NCI-H1092 treated with DMSO at 0.1 percent for 48 hours (cell line): ENCODE measurements at places on chromosomes 13 and 19.

DNA sequence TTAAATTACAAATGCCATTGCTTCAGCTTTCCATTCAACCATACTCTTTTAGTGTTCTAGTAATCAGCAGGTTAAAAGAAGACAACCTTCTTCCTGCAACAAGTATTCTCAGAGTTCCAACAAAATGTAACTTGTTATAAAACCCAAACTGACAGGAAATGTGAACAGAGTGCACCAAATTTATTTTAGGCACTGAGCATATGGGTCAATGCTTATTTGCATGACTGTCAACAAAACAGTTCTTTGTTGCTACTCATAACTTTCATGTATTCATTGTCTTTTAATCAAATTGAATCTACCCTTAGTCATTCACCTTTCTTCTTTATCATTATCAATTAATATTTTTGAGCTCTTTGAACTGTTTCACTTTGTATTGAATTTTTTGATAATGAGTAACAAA lies 554.1 kb downstream of the DACH1 start:
- no peak for DNase-seq

- DNase-seq: peak; percentile 89
These were observed 29.7 kb downstream of the NAXD start for GRCh38 chr13:110644892-110645521.

DNA sequence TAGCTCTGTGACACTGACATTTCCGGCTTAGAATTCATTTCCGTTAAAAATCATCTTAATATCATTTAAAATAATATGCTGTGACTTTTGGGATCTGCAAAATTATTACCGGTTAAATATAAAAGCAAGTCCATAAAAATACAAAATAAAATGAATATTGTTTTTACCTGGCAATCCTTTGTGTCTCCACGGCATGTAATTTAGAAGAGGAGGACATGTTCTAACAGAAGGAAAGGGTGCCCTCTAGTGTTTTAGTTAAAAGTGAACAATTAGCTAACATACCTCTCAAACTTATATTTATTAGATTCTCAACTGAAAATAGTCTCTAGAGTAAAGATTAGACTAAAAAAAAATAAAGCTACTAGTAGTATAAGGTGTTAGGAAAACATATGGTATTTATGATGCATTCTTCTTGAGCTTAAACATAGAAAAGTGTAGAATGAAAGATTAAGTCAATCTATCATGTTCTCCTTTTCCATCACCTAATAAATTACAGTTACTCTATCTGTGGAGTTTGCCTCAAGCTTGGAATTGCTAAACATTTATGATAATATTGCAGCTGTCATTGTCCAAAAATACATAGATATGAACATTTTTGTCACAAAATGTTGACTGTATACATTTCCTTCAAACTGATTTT lies 676.7 kb upstream of the SPRY2 start:
- peak; percentile 79 for DNase-seq

DNA sequence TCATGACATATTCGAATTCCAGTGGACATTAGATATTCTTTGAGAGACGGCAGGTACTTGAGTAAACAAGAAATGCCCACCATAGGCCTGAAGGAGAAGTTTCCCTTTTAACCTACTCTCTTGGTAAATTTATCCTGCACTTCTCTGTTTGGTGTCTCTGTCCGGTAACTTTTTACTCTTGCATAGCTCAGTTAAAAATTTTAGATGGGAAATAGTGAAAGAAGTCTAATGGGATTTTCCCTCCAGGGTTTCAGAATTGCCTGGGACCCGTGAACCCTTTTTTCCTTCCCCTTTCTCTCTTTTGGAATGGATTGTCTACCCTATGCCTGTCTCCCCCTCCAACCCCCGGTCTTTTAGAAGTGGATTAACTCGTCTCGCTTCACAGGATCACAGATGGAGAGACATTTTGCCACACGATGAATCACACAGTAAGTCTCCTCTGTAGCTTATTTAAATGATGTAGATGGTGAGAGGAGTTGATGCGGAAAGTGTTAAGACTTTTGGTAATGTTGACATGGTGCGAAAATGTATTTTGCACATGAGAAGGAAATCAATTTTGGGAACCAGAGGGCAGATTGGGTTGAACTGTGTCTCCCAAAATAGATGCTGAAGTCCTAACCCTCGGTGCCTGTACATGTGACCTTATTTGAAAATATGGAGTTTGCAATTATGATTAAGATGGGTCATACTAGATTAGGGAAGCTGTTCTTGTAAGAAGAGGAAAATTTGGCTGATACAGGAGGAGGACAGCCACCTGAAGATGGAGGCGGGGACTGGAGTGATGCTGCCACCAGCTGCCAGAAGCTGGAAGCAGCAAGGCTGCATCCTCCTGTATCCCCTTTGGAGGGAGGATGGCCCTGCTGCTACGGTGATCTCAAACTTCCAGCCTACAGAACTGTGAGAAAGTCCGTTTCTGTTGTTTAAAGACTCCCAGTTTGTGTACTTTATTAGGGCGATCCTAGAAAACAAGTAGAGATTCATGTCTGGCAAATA lies 711 bp upstream of the MIPEP start:
- peak; percentile 40 for DNase-seq

DNA sequence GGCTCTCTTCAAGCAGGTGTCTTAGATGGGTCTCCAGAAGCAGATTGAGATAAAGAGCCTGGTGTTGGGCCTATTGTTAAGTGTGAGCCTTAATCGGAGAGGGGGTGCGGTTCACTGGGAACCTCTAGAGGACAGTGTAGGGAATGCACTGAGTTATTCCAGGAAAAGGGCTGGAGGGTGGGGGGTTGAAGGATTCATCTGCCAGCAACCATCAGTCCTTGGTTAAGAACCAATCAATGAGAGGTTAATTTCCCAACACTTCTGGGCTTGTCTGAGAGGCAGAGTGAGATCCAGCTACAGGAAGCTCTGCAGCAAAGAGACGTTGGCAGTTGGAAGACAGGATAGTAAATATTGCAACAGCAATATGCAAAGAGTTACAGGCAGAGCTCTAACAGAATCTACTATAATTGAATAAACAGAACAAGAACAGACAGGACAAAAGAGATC lies 28.7 kb downstream of the CYP4F2 start:
- DNase-seq: no peak

DNA sequence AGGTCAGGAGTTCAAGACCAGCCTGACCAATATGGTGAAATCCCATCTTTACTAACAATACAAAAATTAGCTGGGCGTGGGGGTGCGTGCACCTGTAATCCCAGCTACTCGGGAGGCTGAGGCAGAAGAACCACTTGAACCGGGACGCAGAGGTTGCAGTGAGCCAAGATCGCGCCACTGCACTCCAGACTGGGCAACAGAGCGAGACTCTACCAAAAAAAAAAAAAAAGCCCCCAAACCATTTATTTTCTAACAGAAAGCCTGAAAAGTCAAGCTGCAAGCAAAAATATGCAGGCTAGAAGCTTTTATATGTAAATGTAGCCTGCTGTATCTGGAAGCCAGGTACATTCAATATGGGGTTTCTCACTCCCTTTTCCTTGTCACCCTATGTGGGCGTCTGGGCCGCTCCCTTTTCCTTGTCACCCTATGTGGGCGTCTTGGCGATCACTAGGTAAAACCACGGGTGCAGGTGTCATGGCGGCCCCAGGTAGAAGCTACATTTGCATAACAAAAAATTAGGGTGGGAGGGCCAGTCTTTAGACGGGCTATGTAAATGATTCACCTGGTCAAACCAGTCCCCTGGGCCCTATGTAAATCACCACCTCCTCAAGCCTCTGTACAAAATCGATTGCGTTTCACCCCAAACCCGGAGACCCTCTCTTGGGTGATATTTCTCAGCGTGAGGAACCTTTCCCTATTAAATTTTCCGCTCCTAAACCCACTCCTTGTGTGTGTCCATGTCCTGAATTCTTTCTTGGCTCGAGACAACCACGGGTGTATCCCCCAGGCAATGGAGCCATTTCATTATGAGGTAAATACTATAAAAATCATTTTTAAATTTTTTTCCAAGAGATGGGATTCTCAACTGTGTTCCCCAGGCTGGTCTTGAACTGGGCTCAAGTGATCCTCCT lies 2.1 kb downstream of the TRIM13 start:
- no peak for DNase-seq

DNA sequence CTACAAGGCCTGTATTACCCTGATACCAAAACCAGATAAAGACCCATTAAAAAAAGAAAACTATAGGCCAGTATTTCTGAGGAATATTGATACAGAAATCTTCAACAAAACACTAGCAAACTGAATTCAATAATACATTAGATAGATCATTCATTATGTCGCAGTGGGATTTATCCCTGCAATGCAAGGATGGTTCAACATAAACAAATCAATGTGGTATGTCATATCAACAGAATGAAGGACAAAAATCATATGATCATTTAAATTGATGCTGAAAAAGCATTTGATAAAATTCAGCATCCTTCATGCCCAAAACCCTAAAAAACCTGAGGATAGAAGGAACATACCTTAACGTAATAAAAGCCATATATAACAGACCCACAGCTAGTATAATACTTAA lies 50.0 kb downstream of the RB1 start:
- DNase-seq: no peak
